Body of pancreas (tissue), 4 donors: ENCODE measurements at places on chromosomes 3 and 15. TPM values are rescaled to one million over a fixed set of nuclear protein-coding genes. Genes with fewer than 3 reads are reported as not detected.

The PRICKLE2 gene
- total RNA-seq: 41.5 TPM

The SEMA5B gene
- total RNA-seq: 15.2 TPM

DNA sequence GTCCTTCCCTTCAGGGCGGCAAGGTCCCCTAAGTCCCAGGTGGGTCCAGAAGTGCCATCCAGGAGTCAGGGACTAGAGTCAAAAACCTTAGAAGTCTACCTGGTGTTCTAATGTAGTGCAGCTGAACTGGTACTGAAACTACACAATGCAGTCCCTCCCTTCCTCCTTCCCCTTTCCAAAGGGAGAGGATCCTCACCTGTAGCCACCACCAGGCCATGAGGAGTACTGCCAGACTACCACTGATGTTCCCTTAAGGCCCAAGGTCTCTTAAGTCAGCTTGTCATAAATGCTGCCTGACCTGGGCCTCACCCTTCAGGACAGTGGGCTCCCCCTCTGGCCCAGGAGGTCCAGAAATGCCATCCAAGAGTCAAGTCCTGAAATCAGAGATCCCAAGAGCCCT is 98.9 kb downstream of the ULK4 start:
- no peak for DNase-seq

- DNase-seq: peak; percentile 39
Observed at GRCh38 chr3:154121701-154122551, 736 bp downstream of the ARHGEF26 start.

GRCh38 chr3:106333911-106334618 is 465.3 kb upstream of the CBLB start:
- DNase-seq: no peak

DNA sequence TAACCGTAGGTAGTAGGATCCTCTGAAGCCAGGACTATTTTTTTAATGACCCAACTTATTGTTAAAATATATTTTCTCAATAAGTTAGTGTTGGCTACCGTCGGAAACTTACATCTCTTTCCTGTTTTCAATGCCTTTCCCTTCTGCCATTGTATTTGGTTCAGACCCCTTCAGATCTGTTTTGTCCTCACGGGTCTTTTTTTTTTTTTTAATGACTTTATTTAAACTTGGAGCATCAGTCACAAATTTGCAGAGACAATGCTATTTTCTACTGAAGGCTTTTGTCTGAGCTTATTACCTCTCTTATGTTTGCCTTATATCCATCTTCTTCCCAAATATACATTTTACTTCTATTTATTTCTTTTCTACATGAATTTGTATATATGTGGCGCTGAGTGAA is 47.6 kb downstream of the PDE8A start:
- no peak for DNase-seq

DNA sequence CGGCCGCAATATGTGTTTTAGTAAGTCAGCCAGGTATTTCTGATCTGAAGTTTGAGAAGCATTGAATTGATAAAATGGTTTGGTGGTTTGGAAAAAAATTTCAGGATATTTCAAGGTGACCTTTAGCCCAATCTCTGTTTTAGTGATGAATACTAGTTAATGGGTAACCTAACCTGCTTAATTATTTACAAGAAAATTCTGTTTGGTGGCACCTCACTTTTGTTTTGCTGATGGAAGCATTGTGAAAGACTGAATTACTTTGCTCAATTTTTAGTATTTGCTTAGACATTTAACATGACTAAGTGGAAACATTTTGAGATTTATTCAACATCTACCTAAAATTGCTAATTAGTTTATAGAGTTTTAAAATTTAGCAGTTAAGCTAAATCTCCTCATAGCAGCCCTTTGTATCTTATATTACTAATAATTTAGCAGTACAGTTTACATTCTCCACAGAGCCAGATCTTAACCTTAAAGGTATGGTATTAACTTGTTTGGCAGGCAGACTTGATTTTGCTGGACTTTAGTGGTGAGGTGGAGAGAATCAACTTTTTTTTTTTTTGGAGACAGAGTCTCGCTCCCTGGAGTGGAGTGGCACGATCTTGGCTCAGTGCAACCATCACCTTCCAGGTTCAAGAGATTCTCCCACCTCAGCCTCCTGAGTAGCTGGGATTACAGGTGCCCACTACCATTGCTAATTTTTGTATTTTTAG is 35.4 kb downstream of the GRAMD1C start:
- DNase-seq: no peak

GRCh38 chr15:51687565-51687964 is 6.3 kb downstream of the SCG3 start:
- DNase-seq: no peak
